Cortex of kidney (tissue), 1 donor: ENCODE measurements at places on chromosomes 12 and 14.

GRCh38 chr12:42935756-42936155 lies 346.2 kb upstream of the PRICKLE1 start:
- DNase-seq, result no peak

DNA sequence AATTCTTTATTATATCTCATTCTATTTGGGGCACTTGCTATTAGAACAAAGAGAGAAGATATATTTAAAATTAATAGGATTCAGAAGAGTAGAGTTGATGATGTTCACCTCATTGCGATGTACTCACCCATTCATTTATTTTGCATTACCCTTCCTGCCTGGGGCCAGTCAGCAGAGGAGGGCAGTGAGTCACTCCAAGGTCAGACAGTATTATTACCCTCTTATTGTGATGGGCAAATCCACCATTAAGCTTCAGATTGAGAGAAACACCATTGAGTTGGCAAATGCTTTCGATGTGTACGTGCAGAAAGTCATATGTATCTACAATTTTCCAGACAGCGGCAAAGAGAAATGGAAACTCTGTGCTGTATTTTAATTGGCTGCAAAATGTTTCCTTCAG lies 134.2 kb downstream of the BICD1 start:
- no peak for DNase-seq

- DNase-seq, result no peak
These were observed 82.2 kb downstream of the ATXN7L3B start for GRCh38 chr12:74619884-74620283.

DNA sequence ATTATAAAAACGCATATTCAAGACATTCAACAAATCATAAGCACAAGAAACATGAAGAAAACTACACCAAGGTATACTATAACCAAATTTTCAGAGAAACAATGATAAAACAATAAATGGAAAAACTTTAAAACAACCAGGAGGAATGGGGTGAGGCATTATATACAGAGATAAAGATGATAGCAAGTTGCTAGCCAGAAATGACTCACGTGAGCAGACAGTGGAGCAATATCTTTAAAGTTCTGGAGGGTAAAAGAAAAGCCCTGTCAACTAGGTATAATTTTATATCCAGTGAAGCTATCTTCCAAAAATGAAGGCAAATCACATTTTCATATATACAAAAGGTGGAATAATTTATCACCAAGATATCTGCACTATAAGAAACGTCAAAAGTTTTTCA lies 97.8 kb upstream of the PCED1B start:
- no peak for DNase-seq

DNA sequence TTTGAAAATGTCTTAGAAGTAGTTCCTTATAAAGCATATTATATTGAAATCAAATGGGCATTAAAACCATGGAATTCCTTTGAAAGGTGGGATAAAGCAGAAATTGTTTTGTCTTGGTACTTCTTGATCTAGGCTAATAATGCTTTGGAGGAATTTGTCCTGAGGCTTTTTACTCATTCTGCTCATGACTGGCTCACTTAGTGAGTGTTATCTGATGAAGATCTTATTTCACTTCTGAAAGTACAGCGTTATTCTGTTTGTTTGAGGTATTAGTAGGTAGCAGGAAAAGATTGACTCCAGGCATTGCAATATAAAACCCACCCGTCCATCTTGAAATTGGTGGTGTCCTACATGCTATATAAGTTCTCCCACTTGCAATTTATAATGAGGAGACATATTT lies 5.5 kb downstream of the C12orf71 start:
- no peak for DNase-seq

GRCh38 chr14:92203116-92203515 lies 81.3 kb downstream of the CPSF2 start:
- no peak for DNase-seq

DNA sequence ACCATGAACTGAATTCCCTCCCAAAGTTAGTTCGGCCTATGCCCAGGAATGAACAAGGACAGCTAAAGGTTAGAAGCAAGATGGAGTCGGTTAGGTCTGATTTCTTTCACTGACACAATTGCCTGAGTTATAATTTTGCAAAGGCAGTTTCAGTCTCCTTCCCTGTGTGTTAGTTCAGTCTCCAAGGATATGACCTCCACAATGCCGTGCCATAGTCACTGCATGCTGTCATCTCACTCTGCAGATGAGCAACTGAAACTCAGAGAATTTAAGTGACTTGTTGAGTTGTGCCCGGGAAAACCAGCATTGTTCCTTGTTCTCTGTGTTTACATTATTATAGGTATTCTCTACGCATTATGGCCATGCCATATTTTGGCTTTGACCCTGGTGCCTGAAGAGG lies 10.1 kb upstream of the SERPINA1 start:
- DNase-seq, result no peak

- DNase-seq, result no peak
These were observed 3.2 kb downstream of the GPR132 start for GRCh38 chr14:105062048-105062433.

- no peak for DNase-seq
These were observed 82.8 kb downstream of the SLC25A47 start for GRCh38 chr14:100405760-100406455.

- no peak for DNase-seq
These were observed 19.4 kb downstream of the LDHB start for GRCh38 chr12:21638054-21638891.

DNA sequence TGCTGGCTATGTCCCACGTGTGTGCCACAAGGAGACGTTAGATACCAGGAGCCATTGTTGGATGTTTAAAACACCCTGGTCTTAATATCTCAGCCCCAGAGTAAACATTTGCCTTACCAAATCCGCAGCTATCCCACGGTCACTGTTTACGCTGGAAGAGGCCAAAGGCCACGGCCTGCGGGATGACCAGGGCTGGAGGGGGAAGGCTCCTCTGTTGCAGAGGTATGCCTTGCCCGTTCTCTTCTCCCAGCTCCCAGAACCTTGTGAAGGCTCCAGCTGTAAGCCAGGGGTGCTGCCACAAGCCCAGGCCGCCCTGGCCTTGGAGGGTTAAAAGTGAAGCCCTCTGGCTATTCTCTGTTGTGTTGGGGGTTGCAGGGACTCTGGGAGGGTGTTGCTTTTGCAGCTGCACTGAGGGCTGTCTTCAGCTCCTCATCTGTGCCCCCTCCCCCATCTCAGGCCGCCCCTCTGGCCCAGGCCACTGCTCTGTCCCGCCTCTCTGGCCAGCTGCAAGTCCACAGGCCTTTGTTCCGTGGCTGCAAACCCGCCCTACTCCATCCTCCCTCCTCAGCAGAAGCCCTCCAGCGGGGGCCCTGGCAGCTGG lies 2.5 kb downstream of the PLEKHG3 start:
- DNase-seq, result no peak

- DNase-seq, result no peak
These were observed 21.7 kb downstream of the AICDA start for GRCh38 chr12:8590842-8591545.

GRCh38 chr12:87317302-87317701 lies 711.9 kb downstream of the C12orf50 start:
- DNase-seq, result no peak

DNA sequence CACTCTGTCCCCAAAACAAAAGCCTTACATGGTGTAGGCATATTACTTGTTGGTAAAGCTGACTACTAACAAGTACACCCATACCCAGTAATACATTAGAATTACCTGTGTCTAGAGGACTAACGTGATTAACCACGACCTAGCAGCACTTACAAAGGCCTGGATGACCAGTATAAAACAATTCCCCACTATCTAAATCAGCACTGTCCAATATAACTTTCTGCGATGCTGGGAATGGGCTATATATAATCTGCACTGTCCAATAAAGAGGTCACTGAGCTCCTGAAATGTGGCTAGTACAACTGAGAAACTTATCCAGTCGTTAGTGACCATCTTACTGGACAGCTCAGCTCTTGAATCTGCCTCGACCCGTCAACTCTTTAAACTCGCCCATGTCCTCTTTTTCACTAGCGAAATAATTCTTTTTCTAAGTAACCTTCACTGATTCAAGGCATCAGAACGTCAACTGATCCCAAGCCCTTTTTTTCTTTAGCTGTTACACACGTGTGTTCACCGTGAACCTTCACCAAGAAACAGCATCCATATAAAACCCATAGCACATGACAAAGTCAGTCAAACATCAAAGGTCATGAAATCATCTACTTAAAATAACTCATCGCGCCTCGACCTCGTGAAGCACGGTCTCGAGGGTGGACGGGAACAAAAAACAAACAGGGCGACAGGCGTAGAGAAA lies 905 bp upstream of the CIPC start:
- DNase-seq, result no peak
